ENCODE measurements at places on chromosomes 12 and 14.

- no peak for DNase-seq
Measured at GRCh38 chr12:110039085-110039807, 9.1 kb downstream of the C12orf76 start.

DNA sequence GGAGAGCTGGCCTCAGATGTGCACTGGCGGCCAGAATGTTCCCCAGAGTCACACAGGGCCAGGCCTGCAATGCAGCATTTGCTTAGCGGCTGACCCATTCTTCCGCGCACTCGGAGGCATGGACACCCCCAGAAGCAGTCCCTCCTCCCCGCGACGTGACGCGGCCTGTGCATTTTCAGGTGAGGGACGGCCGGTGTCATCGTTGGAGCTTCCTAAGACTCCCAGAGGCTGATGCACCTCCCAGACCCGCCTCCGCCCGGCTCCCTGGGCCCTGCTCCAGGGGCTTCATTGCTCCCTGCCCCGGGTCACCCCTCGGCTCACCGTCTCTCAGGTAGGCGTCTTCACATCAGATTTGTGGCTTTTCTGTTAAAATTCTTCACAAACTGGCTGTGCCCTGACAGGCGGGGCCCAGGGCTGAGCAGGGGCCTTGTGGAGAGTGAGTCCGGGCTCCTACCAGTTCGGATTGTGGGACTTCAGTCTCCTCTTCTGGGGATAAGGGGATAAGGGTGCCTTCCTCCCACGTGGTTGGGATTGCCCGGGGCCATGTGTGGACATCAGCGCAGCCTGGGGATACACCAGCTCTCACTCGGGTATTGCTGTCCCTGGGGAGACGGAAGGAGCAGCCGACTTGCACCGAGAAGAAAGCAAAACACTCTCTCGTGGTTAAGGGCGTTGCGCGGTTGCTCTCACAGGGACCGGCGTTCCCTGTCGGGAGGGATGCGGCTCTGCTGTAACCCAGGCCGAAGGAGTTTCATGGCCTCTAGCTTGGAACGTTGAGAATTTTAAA is 249.1 kb downstream of the ADGRD1 start:
- no peak for DNase-seq

GRCh38 chr14:44847526-44848309 is 114.0 kb downstream of the KLHL28 start:
- no peak for DNase-seq

DNA sequence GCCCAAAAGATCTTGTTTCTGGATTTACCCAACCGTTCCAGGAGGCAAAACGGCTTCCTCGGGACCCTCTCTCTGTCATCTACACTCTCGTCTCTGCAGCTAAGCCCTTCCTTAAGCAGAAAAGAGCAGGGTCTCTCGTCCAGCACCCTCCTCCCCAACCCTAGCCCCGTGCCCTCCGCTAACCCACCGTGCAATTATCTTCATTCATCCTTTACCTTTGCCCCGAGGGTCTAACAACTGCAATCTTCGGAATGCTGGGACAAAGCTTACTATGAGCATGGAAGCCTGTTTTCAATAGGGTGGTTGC is 276 bp upstream of the BMAL2 start:
- DNase-seq: no peak

DNA sequence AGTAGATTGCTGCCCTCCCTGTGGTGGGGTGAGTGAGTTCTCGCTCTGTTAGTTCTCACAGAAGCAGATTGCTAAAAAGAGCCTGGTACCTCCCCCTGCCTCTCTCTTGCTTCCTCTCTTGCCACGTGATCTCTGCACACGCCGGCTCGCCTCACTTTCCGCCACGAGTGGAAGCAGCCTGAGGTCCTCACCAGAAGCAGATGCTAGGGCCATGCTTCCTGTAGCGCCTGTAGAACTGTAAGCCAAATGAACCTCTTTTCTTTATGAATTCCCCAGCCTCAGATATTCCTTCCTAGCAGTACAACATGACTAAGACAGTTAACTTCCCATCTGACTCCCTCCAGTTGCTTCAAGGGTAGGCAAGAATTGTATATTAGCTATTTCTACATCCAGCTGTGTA is 76.2 kb downstream of the ETV6 start:
- no peak for DNase-seq

DNA sequence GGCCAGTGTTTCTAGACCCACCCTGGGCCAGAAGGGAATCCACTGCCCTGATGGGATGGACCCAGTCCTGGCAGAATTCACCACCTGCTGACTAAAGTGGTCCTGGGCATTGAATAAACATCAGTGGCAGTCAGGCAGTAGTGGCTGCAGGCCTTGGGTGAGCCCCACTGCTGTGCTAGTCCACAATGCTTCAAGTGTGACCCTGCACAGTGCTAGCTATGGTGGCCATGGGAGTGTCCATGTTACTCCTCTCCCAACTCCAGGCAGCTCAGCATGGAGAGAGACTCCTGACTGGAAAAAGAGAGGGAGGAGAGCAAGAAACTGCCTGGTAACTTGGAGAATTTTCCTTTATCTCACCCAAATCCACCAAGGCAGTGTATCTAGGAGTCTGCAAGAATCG is 17.5 kb upstream of the CSRP2 start:
- no peak for DNase-seq

- no peak for DNase-seq
Measured at GRCh38 chr14:36939265-36939664, 233.1 kb downstream of the SLC25A21 start.

Measured in iPS DF 6.9 (cell line).